Activated CD8-positive, alpha-beta memory T cell treated with anti-CD3 and anti-CD28 coated beads for 1 hour (primary cell): ENCODE measurements at places on chromosomes 5 and 9.

DNA sequence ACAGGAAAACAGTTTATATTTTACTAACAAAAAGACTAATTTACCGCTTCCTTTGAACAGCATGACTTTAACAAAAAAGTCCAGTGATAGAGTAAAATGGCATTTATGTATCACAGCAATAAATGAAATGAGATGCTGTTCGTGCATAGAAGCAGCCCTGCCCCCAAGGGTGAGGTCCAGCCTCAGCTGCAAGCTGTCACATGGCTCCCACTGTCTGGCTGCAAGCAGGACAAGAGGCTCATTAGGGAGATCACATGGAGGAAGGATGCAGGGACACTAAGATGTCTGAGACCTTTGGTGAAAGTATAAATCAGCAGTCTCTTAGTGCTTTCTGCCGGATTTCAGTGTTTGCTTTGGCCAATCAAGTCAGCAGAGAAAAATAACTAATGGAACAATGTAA lies 23.0 kb downstream of the GDNF start:
- no peak for DNase-seq

DNA sequence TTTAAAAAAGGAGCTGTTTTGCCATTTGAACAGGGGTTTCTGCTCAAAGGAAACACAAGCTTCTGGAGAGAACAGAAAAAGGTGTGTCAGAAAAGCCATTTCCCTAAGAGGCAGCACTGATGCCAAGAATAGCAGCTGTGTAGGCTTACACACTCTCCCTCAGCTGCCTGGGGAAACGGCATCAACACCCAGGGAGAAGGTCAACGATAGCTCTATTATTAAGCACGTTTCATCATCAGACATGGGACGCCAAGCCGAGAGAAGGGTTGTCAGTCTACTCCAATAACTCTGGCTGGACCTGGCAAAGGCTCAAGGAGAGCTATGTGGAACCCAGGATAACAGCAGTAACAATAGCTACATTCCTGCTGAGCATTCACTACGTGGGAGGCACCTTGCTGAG lies 314.2 kb downstream of the CDK5RAP2 start:
- DNase-seq, result no peak

DNA sequence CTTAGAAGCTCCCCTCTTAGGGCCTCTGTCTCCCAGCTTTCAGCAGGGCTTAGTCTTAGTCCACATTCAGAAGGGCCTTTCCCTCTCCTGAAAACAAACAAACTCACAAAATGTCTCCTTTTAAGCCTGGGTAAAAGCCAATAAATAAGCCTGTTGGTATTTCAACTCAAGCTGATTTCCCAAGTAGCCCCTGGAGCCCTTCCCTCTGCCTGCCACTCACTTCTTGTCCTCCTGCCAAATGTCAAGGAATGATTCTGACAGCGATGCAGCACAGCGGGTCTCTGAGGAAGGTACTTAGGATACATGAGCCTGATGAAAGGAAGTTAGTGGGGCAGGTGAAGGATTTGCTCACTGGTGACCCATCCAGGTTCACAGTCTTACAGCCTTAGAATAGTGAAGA lies 210.5 kb downstream of the PJA2 start:
- no peak for DNase-seq

GRCh38 chr5:136133222-136133921 lies 727 bp downstream of the SMAD5 start:
- no peak for DNase-seq
